ENCODE measurements at places on chromosomes 5 and 9.

GRCh38 chr5:54537725-54538124 is 20.2 kb downstream of the SNX18 start:
- no peak for DNase-seq

- DNase-seq = no peak
Observed at GRCh38 chr5:154734370-154735248, 20.6 kb upstream of the LARP1 start.

GRCh38 chr9:76526026-76526425 is 67.0 kb downstream of the GCNT1 start:
- no peak for DNase-seq

DNA sequence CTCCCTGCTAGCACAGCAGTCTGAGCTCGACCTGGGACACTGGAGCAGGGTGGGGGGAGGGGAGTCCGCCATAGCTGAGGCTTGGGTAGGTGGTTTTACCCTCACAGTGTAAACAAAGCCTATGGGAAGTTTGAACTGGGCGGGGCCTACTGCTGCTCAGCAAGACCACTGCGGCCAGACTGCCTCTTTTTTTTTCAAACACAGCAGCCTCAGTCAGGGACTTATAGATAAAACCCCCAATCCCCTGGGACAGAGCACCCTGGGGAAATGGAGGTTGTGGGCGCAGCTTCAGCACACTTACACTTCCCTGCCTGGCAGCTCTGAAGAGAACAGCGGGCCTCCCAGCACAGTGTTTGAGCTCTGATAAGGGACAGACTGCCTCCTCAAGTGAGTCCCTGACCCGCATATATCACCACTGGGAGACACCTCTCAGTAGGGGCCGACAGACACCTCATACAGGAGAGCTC is 151.1 kb upstream of the APC start:
- DNase-seq = no peak
